ENCODE measurements at places on chromosomes 7 and 10. TPM values are rescaled to one million over a fixed set of nuclear protein-coding genes. Genes with fewer than 3 reads are reported as not detected.

GRCh38 chr7:1708596-1709251, 38.6 kb downstream of the ELFN1 start:
- no peak for DNase-seq
- no peaks in the 10 kb centered on the region for H3K36me3 ChIP-seq
- no peak overlapping the region for H3K27ac ChIP-seq
- H3K4me3 ChIP-seq: no peak overlapping the region
- no peaks in the 10 kb centered on the region for H3K4me1 ChIP-seq
- H3K27me3 ChIP-seq: no peaks in the 10 kb centered on the region

DNA sequence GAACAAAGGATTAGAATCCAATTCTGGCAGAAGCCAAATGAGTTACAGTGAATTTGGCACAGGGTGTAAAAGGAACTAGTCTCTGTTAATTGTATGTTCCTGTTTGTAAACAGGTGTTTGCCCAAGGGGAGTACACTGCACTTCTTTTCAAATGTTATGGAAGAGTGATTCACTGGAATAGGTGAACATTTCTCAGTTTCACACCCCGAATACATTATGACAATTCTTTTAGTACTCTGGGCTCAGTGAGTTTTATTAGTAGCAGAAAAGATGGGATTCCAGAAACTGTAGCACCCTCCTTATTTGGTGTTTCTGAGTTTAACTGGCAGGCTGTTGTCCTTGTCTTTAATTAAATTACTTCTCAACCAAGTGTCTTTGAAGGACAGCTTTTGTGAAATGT, 329.2 kb downstream of the BBS9 start:
- no peaks in the 10 kb centered on the region for H3K36me3 ChIP-seq
- no peak overlapping the region for H3K27ac ChIP-seq
- no peak for DNase-seq
- H3K27me3 ChIP-seq: no peaks in the 10 kb centered on the region
- H3K4me3 ChIP-seq: no peak overlapping the region

Gene CTBP2
- total RNA-seq: 53.1 TPM

Gene CFAP46
- 0.66 TPM for total RNA-seq

- H3K4me1 ChIP-seq: peaks cover 5% of the 10 kb centered on the region
- no peaks in the 10 kb centered on the region for H3K27me3 ChIP-seq
- DNase-seq: no peak
- H3K27ac ChIP-seq: peak overlapping the region; percentile 99
These were observed 797 bp upstream of the STMP1 start for GRCh38 chr7:135661311-135662122.

- no peak overlapping the region for H3K4me3 ChIP-seq
- no peak overlapping the region for H3K27ac ChIP-seq
- DNase-seq: no peak
- H3K4me1 ChIP-seq: no peaks in the 10 kb centered on the region
- no peaks in the 10 kb centered on the region for H3K27me3 ChIP-seq
These were observed 18.0 kb upstream of the SFMBT2 start for GRCh38 chr10:7428673-7429350.

Gene SPDYE1
- total RNA-seq: not detected

DNA sequence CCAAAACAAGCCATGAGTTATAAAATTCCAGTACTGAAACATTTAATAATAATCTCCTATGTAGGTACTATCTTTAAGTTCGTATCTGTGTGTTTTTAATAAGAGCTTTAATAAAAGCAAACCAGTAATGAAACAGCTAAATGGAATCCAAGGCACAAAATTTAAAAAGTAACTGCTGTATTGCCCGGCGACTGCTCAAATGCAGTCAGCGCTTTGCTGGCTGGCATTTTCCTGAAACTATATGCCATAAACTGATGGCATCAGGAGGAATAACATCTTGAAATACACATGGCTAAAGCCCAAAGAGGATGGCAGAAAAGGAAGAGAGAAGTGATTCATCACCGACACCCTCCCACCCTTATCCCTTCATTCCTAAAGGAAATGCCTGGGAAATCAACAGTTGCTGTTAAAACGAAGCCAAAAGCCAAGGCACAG, 133.1 kb downstream of the CUBN start:
- no peak overlapping the region for H3K4me3 ChIP-seq
- H3K4me1 ChIP-seq: no peaks in the 10 kb centered on the region
- peak overlapping the region; percentile 14 for H3K27ac ChIP-seq
- H3K36me3 ChIP-seq: no peaks in the 10 kb centered on the region

Gene ADK
- 40.0 TPM for total RNA-seq

GRCh38 chr10:33187427-33187999, 147.0 kb downstream of the NRP1 start:
- no peak overlapping the region for H3K4me3 ChIP-seq
- DNase-seq: no peak
- H3K27ac ChIP-seq: no peak overlapping the region
- H3K36me3 ChIP-seq: no peaks in the 10 kb centered on the region
- no peaks in the 10 kb centered on the region for H3K4me1 ChIP-seq
